Smooth muscle cell of the pulmonary artery (primary cell): ENCODE measurements at places on chromosomes 3 and 15. TPM values are rescaled to one million over a fixed set of nuclear protein-coding genes. Genes with fewer than 3 reads are reported as not detected.

GPR171 gene
- not detected in 2 replicates for total RNA-seq

GOLIM4 gene
- 64.3 and 72.7 TPM in 2 replicates for total RNA-seq

TNFSF10 gene
- 0.33 and 1.1 TPM in 2 replicates for total RNA-seq

NOX5 gene
- 0.23 and 0.39 TPM in 2 replicates for total RNA-seq

FBXO40 gene
- not detected in 2 replicates for total RNA-seq

UROC1 gene
- total RNA-seq = not detected in 2 replicates
